ENCODE measurements at places on chromosomes 2 and 18.

- no peak for DNase-seq
Observed at GRCh38 chr2:224198436-224198835, 159.3 kb upstream of the SERPINE2 start.

DNA sequence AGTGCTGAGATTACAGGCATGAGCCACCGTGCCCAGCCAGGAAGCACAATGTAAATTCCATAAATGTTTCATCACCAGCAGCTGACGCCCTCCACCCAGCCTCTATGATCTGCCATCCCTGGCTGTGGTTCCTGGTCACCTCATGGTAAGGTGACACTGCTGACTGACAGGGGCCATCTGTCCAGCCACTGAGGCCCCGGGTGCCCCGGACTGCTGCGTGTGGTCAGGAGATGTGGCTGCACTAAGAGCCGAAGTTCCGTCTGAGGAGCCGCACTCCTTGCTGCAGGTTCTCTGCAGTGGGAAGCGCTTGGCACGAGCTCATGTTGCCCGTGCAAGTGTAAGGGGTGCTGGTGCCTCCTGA, 10.9 kb downstream of the NTSR2 start:
- DNase-seq = no peak

DNA sequence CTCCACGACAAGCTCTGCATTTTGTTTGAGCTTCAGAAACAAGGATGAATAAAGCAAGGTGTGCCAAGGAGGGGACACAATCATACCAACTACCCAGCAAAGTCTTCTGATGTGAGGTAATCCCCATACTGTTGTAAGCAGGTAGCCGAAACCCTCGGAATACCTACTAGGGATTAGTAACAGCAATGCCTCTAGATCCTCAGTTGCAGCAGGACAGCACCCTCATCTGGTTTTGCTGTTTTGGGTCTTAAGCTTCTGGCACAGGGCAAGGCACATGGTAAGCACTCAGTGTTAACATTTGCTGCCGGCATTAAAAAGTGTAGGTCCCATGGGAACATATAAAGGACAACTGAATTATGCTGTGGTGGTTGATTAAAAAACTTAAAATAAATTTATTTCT, 16.0 kb upstream of the LINC00305 start:
- DNase-seq = no peak

DNA sequence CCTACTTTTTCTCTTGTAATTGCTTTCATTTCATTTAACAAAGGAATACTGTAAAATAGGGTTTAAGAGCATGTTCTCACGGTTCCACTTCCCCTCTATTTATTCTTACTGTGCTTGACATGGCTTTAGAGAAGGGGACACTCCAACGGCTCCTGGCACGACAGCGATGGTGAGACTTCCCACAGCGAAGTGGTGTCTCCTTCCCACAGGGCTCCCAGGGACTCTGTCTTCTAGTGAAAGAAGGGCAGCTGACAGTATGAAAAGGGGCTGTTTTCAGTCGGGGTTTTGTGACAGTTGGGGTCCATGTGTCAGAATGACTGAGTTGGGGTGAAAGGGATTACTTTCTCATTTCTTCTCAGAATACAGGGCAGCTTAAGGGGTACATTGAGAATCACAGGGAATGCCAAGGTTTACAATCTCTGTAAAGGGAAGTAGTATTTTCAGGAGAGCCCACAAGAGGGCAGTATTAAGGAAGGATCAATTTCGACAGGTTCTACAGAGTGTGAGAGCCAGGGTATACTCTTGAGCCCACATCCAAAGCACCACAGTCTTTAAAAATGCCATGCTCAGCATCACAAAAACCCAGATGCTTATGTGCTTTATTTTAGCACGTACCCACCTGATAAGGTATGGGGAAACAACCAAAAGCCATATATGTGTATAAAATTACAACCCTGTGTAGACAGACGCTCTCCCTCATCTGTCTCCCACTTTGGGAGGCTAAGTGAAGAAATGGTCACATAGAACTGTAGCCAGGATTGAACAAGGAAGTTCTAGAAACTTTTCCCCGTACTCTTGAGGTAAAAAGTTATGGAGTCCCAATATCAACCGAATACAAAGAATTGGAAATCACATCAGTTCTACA, 31.3 kb upstream of the RAPGEF4 start:
- no peak for DNase-seq

Measured in stimulated activated naive CD8-positive, alpha-beta T cell treated with anti-CD3 and anti-CD28 coated beads, Interleukin-15, Interleukin-2, amounts not matched to agents 100 U/mL and 50 U/mL, for 24 hours (primary cell).